Bone marrow (tissue), 2 donors: ENCODE measurements at places on chromosomes 13 and 19.

- no peak for DNase-seq
Observed at GRCh38 chr19:13120817-13121216, 2.8 kb downstream of the NACC1 start.

DNA sequence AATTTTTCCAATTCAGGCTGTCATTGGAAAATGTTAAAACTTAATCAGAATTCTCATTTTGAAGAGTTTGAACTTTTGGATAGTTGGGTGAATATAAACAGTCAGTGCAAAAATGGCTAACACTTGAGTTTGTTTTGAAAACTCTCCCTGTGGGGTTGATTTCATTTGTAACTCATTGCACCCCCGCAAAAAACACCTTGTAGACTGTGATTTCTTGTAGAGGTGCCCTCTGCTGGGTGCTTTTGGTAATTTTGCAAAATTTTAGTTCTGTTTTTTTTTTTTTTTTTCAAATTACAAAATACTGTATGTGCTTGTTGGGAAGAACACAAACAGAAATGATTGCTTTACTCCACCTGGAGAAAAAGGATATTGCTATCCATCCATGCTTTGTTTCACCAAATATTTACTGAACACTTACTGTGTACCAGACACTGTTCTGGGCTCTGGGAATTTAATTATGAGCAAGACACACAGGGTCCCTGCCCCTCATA is 28.2 kb upstream of the GPI start:
- no peak for DNase-seq

DNA sequence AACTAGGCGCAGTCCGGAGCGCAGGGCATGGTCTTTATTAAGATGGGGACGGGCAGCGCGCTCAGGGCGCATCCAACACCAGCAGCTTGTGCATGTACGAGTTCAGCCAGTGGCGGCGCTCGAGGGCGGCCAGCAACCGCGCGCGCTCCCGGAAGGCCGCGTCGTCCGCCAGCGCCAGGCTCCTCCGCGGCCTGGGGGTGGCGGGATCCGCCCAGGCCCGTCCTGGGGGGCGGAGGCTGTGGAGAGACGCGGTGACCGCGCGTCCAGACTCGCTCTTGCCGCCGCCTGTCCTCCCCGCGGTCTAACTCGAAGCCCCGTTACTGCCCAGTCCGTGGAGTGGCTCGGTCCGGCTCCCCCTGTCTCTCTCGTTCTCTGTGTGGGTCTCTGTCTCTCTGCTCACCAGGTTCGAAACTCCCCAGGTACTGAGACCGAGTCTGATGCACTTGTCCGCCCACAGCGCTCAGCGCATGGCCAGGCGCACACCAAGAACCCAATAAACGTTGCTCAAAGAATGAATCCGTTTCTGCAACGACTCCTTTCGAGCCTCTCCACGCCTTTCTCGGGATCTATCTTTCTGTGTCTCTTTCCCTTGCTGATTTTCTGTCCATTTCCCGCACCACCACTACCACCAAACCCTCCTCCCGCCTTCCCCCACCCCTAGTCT is 702 bp downstream of the PTH2 start:
- DNase-seq: peak; percentile 9

DNA sequence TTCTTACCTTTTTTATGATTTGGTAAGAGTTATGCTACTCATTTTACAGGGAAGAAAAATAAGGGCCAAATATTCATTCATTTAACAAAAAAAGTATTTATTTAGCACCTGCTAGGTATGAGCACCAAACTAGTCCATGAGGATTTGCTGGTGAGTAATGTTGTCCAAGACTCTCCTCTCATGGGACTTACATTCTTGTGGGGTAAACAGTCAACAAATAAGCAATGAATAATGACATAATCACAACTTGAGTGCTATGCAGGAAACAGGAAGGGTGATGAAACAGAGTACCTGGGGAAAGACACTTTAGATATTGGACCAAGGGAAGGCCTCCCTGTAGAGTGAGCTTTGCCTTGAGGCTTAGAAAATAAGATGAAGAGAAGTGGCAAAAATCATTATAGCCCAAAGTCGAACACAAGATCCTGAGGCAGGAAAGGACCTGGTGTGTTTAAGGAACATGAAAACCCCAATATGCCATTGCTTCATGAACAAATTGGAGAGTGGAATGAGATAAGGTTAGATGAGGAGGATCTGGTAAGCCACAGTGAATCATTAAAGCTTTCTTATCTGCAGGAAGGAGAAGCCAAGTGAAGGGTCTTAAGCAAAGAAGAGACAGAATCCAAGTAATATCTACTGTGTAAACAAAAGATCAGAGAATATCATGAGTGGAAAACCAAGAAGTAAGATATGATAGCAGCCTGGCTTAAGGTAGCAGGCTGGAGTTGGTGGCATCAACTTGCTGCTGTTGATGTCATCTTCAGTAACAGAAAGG is 294.5 kb upstream of the NBEA start:
- DNase-seq: no peak
